Left ventricle myocardium inferior (tissue), 1 donor: ENCODE measurements at places on chromosomes 13 and 19. TPM values are rescaled to one million over a fixed set of nuclear protein-coding genes. Genes with fewer than 3 reads are reported as not detected.

GRCh38 chr19:19096641-19097627 lies 33.1 kb downstream of the SLC25A42 start:
- DNase-seq = no peak
- H3K36me3 ChIP-seq = peaks cover 37% of the 10 kb centered on the region
- H3K27me3 ChIP-seq = no peaks in the 10 kb centered on the region
- no peak overlapping the region for H3K27ac ChIP-seq
- H3K4me1 ChIP-seq = no peaks in the 10 kb centered on the region

DNA sequence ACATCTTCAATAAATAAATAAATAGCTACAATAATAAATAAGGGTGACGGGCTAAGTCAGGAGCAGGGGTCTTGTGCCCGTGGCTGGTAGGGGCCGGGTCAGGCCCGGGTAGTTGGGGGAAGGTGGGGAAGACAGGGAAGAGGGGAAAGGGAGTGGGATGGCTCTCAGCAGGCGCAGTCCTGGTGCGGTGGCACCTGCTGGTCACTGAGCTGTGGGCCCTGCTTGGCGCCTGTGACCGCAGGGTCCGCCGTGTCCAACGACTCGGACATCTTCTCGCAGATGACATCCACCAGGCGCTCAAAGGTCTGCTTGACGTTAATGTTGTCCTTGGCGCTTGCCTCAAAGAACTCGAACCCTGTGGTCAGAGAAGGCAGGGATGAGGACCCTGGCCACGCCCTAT lies 4.3 kb downstream of the MPV17L2 start:
- H3K36me3 ChIP-seq = peaks cover 51% of the 10 kb centered on the region
- no peak for DNase-seq
- peaks cover 22% of the 10 kb centered on the region for H3K4me1 ChIP-seq
- no peak overlapping the region for H3K27ac ChIP-seq

DNA sequence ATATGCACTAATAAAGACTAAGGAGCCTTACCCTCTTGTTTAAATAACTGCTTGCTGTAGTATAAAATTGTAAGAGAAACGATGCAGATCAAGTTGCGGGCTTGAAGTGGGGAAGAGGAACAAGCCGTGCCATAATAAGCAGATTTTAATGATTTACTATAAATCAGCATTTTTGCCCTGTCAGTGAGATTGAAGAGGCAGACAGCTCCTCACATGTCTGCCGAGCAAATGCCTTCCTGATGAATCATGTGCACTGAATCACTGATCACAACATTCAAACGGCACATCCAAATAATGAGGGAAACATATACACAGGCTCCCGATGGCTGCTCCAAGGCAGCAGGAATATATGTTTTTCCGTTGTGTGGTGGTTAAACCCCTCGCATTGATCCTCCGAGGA lies 282.9 kb downstream of the TSHZ3 start:
- no peak for DNase-seq
- H3K36me3 ChIP-seq = no peaks in the 10 kb centered on the region
- H3K27ac ChIP-seq = no peak overlapping the region
- no peaks in the 10 kb centered on the region for H3K4me1 ChIP-seq
- H3K27me3 ChIP-seq = peaks cover 74% of the 10 kb centered on the region
- H3K4me3 ChIP-seq = no peak overlapping the region

The CEACAM20 gene
- total RNA-seq = not detected

The KCNK6 gene
- total RNA-seq = 4.2 TPM

- no peaks in the 10 kb centered on the region for H3K27me3 ChIP-seq
- no peak for DNase-seq
- H3K36me3 ChIP-seq = peaks cover 14% of the 10 kb centered on the region
- H3K4me3 ChIP-seq = no peak overlapping the region
- H3K4me1 ChIP-seq = no peaks in the 10 kb centered on the region
Observed at GRCh38 chr13:20689291-20689690, 14.2 kb upstream of the IL17D start.

- H3K36me3 ChIP-seq = no peaks in the 10 kb centered on the region
- H3K27ac ChIP-seq = no peak overlapping the region
- H3K4me1 ChIP-seq = no peaks in the 10 kb centered on the region
- H3K27me3 ChIP-seq = peaks cover 20% of the 10 kb centered on the region
Observed at GRCh38 chr13:111034811-111035210, 80.3 kb upstream of the ARHGEF7 start.

DNA sequence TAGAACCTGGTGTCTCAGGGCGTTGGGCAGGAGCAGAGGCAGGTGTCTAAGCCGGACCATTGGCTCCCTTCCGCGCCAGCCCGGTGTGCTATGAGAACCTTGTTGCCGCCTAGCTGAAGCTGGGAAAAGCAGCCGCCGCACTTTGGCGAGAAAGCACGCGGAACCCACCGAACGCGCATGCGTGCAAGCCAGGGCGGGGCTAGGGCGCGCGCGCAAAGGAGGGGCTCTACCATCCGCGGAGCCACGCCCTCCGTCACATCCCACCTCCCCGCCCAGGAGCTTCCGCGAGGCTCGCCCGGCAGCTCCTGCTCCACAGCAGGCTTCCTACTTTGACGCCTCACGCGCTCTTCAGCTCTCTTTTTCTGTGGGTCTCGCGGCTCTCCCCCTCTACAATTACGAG lies 51.3 kb downstream of the WDR87 start:
- peaks cover 41% of the 10 kb centered on the region for H3K27me3 ChIP-seq
- peak overlapping the region; percentile 44 for H3K4me3 ChIP-seq
- no peaks in the 10 kb centered on the region for H3K4me1 ChIP-seq
- peak; percentile 32 for DNase-seq
- no peaks in the 10 kb centered on the region for H3K36me3 ChIP-seq
- no peak overlapping the region for H3K27ac ChIP-seq

The ZNF30 gene
- 2.5 TPM for total RNA-seq
